ENCODE measurements at places on chromosomes 3 and 15. TPM values are rescaled to one million over a fixed set of nuclear protein-coding genes. Genes with fewer than 3 reads are reported as not detected.

DNA sequence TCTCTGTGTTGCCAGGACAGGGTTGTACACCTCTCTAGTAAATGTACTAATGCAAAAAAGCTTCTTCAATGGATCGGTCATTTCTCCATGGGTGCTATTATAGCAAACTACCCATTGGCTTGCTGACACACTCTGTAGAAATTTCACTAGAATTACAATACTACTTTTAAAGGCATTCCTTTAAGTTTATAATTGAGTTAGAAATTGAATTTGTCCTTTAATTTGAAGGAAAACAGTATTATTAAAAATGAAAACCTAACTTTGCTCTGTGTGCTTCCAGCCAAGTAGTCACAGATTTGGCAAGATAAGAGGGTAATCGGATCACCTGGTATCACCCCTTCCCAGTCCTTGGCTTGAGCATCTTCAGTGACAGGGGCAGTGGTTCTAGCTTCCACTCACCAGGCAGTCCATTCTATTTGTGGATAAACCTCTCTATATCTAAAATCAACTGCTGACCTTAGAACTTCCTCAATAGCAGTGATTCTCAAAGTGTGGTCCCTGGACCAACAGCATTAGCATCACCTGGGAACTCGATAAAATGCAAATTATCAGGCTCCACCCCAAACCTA is 93.2 kb downstream of the GHSR start:
- no peak for DNase-seq

The CSPG4 gene
- total RNA-seq = under 0.01 TPM

The SLC28A1 gene
- under 0.01 TPM for total RNA-seq

DNA sequence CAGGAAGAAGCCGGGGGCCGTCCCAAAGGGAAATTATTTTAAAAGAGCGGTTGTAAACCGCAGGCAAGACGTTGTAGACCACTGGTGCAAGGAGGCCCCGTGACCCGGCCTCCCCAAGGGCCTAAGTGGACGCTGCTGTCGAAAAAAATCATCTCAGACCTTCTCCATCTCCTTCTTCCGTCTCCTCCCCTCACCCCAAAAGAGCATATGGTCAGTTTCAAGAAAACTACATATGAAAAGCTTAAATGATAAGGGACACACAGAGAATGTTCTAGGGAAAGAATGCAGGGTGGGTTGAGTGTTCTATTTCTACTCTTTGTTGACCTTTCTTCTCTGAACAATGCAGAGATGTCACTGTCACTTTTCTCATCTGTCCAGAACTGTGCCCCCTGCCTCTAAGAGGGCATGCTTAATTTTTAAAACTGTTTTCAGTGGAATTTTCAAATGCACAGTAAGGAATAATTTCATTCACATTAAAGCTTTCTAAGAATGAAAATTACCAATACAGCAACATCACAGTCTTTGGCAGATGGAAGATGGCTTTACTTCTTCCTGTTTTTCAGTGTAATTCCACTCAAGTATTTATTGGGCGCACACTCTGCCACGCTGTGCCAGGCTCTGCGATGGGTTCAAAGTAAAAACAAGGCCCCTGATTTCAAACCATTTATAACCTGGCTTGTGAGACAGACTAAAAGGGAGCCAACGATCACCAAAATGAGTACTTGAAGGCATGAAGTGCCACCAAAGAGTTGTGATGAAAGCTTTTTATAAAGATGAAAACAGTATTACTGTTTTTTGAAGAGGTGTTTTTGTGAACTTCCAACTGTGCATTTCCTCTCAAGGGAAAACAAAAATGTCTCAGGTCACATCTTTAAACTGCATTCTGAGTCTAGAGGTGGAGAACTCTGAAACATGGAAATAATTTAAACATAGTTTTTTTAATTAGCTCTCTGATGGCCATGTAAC is 891 bp upstream of the TOP2B start:
- no peak for DNase-seq

- no peak for DNase-seq
Measured at GRCh38 chr15:71599418-71600151, 210.8 kb upstream of the NR2E3 start.

GRCh38 chr15:77870195-77871065 is 207.1 kb downstream of the TBC1D2B start:
- DNase-seq = peak; percentile 55

The CCNB2 gene
- 9.5 TPM for total RNA-seq

GRCh38 chr3:188544012-188544411 is 390.1 kb downstream of the LPP start:
- DNase-seq = no peak

Measured in dermis microvascular lymphatic vessel endothelial cell (primary cell).